NCI-H524 treated with DMSO at 0.1 percent for 48 hours (cell line): ENCODE measurements at places on chromosomes 7 and 10.

GRCh38 chr7:154865984-154866685 lies 136.8 kb downstream of the PAXIP1 start:
- no peak for DNase-seq

GRCh38 chr10:126222736-126223511 lies 165.4 kb downstream of the ADAM12 start:
- DNase-seq: no peak

DNA sequence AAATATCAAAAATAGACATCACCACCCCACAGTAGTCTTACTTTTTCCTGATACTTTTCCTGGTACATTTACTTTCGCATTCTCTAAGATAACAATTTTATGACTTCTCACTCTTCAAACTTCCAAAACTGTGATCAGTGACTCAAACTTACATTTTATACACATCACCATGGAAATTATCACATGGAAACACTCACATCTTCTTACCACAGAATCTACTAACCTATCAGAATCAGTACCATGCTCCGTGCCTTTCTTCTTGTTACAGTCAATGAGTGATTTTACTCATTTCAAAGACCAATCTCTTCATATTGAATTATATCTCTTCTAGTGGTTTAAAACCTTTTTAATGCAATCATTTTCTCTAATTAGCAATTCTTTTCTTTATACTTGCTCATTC lies 120.3 kb downstream of the PTEN start:
- DNase-seq: no peak

GRCh38 chr7:19522486-19522885 lies 186.4 kb downstream of the POLR1F start:
- DNase-seq: no peak

DNA sequence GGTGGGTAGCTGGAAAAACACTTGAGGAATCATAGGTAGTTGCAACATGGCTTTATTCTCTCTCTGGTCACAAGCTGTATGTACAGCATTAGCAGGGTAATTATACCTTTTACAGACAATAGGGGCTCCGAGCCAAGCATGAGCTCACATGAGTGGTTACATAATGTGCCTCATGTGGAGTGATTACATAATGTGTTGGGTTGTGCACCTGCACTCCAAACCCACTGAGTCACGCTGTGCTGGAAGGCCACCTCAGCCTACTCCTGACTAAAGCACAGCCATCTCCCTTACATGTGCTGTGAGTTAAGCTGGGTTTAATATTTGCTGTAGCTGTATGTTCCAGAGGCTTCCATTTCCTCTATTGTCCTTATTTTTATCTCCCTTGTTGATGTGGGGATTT lies 348.7 kb upstream of the SEMA3C start:
- DNase-seq: no peak

DNA sequence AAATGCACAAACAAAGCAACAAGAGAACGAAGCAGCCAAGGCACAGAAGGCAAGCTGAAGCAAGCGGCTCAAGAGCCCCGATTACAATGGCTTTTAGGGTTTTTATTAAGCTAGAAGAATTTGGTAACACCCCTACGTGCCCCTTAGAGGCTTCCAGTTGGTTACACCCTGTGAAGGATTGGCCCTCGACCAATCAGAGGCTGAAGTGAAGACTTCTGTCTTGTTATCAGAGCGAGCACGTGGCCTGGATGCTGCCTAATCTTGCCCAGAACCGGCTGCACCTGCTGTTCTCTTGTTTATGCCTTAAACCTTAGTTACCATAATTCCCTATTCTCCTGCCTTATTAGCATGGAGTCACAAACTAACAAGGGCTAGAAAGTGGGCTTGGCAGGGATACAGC lies 21.4 kb downstream of the KCNK18 start:
- no peak for DNase-seq

- DNase-seq: no peak
These were observed 7.8 kb upstream of the ATOH7 start for GRCh38 chr10:68239596-68240150.

GRCh38 chr10:3877211-3878000 lies 92.4 kb upstream of the KLF6 start:
- DNase-seq: no peak
